ENCODE measurements at places on chromosomes 5 and 9.

DNA sequence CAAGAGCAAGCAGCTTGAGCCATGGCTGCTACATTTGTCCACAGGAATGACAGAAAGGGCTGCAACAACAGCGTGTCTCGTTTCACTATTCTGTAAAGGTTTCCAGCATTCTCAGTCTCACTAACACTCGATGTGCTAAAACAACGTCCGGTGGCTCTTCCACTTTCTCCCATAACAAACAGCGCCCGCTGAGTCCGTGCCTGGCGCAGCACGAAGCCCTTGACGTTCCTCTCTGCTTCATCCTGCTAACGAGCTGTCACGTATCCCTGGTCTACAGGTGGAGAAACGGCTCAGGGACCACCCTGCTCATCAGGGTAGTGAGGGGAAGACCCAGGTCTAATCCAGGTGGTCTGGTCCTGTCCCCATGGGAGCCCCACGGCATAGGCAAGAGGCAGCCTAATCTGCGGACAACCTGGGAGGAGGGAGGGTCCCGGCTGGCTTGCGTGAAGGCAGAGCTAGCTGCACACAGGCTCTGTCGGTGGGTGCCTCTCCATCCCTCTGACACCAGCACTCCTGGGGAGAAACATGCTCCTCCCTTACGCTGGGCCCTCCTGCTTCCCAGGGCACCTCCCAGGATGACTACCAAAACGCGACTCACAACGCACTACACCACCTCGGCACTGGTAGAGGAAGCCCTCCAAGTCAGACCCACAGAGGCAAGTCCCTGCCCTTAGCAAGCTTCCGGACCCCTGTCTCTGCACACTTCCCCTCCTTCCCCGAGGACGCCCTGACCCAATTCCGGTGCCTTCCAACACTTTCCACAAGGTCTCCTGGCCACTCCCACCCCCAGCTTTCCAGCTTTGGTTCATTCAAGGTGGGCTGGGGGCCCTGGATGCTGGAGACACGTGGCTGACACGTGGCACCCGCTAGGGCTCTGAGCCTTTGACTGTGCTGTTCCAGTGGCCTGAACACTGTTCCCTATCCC lies 43.3 kb downstream of the VAV2 start:
- no peak for DNase-seq

DNA sequence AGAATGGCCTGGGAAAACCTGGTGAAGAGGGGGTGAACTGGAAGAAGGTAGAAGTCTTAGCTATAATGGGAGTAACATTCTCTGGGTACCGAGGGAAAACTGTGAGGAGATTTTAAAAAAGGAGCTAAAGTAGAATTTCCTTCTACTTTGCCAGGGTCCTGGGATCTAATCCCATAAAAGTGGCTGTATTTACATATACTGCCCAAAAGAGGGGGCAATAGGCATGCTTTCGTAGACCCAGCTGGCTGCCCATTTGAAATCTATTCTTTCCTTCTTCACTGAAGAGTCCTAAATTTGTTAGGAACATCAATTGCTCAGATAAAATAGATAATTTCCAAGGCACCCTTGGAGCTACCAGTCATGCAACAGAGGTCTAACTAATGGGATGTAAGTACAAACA lies 159.2 kb downstream of the CDC42SE2 start:
- DNase-seq, result no peak

GRCh38 chr9:128142596-128142995 lies 6.7 kb upstream of the LCN2 start:
- no peak for DNase-seq

DNA sequence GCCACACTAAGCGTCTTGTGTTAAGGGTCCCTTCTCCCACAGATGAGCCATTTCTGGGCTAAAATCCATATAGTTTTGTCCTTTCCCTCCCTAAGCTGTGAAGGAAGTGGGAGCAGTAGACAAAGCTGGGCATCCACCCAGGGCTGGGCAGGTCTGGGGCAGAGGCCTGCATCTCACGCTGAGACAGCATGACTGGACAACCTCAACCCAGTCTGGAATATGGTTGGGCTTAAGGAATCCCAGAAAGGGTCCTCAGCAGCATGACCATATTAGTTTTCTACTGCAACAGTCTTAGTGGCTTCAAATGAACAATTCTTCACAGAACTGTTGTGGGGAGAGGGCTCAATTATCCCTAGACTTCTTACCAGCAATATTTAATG lies 173.8 kb downstream of the AUH start:
- no peak for DNase-seq

GRCh38 chr9:120845255-120845654 lies 2.5 kb upstream of the PSMD5 start:
- peak; percentile 66 for DNase-seq

- no peak for DNase-seq
These were observed 116.9 kb downstream of the ARRDC3 start for GRCh38 chr5:91266184-91266705.

DNA sequence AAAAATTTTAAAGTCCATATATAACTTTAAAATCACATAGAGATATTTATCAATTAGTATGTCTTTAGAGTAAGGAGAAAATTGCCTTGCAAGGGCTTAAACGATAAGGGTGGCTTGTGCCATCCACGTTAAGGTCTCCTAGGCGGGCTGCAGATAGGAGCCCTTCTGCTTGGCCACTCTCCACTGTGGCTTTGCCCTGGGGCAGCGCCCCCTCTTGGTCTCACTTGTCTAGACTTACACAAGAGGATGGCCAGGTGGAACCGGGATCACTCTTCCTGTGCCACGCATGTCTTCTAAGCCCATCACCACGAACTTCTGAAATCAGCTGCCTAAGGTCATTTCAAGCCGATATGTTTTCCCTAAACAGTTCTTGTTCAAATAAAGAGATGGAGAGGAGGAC lies 2.9 kb downstream of the FPGS start:
- peak; percentile 51 for DNase-seq

DNA sequence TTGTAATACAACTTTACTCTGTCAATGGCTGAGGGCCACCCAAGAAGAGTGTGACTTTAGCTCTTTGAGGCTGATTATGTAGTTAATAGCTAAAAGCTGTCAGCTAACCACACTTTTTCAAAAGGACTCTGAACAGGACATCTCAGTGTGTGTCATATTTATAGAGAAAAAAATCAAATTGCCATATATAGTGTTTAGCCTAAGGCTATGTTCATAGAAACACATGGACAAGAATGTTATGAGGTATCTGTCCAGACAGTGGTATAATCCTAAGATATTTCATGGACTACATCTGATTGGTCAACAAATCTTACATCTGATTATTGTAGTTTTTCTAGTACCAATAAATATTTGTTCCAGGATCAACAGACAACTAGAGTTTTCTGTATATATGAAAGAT lies 42.1 kb upstream of the CDH18 start:
- no peak for DNase-seq

DNA sequence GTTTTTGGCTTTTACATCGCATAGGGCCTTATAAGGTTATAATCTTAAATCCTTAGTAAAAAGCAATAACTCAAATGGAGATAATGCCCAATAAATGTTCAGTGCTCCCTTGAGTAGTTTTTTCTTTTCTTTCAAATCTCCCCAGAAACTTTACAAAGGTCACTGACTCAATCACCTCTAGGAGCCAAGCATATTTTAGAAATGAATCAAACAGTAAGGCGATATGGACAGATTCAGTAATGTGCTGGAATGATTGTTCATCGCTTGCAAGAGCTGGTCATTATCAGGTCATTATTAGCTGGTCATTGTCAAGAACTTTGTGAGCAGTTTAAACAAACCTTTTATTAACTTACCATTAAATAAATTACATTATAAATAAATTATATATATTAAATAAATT lies 130.4 kb upstream of the SLIT3 start:
- DNase-seq, result no peak

- DNase-seq, result no peak
These were observed 610.9 kb downstream of the CHSY3 start for GRCh38 chr5:130514984-130515690.

DNA sequence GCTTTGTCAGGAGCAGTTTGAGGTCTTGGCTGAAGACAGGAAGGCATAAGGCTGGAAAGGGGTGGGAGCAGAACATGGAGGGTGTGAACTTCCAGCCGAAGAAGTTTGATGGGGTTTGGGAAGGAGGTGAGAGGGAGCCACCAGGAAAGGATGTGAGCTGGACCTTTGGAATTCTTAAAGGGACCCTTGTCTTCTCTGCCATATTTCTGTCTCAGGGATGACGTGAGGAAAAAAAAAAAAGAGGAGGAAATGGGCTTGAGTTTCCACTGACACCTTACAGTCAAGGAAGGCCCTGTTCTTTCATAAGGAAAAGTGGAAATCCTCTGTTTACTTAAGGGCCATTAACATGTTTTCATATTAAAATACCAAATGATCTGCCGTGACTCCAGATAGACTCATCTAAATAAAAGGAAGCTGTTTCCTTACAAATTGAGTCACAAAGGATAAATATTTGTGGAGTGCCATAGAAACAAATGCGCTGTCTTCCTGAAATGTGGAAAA lies 132.1 kb downstream of the PALM2AKAP2 start:
- DNase-seq, result no peak
